ENCODE measurements at places on chromosomes 16 and 17. TPM values are rescaled to one million over a fixed set of nuclear protein-coding genes. Genes with fewer than 3 reads are reported as not detected.
A peak's percentile ranks its signal among the peaks of the same experiment; 100 is the strongest.

DNA sequence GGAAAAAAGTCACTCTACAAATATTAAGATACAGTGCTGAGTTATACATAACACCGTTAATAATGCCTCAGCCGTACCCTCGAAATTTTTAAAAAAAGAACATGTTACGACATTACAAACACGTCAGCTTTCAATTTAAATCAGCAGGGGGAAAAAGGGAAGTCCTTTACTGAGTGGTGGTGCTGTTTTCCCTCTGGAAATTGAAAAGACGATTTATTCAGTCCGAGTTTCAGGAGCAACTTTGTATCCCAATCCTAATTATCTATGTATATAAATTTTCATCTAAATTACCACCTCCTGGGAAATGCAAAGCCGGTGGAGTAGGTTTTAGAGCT, 1.3 kb downstream of the NETO2 start:
- DNase-seq = no peak
- H3K36me3 ChIP-seq = no peaks in the 10 kb centered on the region
- peak overlapping the region; percentile 76 for H3K4me3 ChIP-seq

GRCh38 chr16:17076092-17076754, 394.5 kb downstream of the XYLT1 start:
- no peaks in the 10 kb centered on the region for H3K4me1 ChIP-seq
- no peaks in the 10 kb centered on the region for H3K36me3 ChIP-seq
- H3K27ac ChIP-seq = no peak overlapping the region
- peaks cover 14% of the 10 kb centered on the region for H3K27me3 ChIP-seq
- no peak for DNase-seq

TMEM204 gene
- total RNA-seq = 6.6 TPM

GRCh38 chr17:74868908-74869255, 3.9 kb downstream of the FDXR start:
- no peak overlapping the region for H3K27ac ChIP-seq
- H3K4me1 ChIP-seq = peaks cover 34% of the 10 kb centered on the region
- peaks cover 10% of the 10 kb centered on the region for H3K36me3 ChIP-seq
- no peaks in the 10 kb centered on the region for H3K27me3 ChIP-seq

DNA sequence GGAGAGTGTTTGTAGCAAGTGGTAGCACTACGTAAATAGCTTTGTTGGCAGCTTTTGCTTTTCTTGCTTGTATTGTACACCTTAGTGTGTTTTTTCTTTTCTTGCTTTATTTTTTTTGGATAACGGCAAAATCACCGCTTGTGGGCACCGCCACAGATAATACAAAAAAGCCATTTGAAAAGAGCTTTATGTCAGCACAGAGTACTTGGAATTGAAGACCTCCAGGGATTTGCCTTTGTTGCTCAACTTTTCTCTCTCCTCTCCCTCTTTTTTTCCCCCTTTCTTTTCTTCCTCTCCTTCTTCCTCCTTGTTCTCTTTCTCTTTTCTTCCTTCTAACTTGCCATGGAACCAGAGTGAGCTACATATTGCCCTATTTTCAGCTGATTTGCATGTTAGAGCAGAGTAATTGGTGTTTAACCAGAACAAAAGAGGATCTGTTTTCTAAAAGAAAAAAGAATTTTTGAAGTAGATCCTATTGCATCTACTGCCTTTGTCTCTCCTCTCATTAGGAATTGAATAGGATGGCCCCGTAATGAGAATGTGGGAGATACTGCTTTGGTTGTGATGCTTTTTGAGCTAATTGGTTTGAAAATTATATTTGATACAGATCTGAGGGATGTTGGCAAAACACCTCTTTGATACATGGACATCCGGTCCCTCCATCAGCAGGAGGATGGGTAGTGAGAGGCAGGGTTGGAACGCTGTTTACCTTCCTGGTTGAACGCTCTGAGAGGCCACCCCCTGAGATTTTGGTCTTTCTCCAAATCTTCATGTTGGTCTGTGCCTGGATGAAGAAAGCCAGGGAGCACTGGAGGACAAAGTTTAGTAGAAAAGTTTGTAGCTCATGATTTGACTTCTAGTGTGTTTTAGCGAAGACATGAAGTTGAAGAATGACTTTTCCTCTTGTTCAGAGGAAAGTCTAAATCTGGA, 85.6 kb downstream of the MSI2 start:
- H3K4me3 ChIP-seq = no peak overlapping the region
- peaks cover 9% of the 10 kb centered on the region for H3K4me1 ChIP-seq
- no peaks in the 10 kb centered on the region for H3K27me3 ChIP-seq

DNA sequence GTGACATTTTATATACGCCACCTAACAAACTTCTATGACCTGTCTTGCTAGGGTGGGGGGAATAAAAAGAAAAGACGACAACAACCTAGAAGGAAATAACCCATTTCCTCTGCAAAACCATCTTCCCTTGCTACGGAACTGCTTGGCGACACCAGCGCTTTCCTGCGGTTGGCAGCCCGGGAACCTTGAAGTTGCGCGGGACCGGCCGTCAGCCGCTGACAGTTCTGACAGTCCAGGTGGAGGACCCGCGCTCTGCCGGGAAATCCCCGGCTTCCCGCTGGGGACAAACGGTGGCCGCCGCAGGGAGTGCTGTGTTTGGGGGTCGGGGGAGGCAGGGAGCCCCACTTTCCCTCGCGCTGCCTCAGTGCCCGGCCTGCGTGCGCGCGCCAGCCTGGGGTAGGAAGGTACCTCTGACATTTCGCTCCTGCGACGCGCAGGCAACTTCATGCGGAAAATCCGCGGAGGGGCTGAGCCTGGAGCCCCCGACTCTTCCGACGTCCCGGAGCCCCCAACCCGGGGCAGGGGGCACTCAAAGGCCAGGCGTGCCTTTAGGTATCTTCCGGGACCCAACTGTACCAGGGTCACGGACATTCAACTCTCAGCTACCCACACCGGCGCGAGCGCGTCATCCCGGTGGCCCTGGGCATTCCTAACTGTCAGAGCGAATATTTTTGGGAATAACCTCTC, 516 bp downstream of the SLC16A6 start:
- H3K27ac ChIP-seq = no peak overlapping the region
- H3K4me3 ChIP-seq = peak overlapping the region; percentile 78
- peaks cover 14% of the 10 kb centered on the region for H3K4me1 ChIP-seq
- peaks cover 43% of the 10 kb centered on the region for H3K27me3 ChIP-seq
- no peaks in the 10 kb centered on the region for H3K36me3 ChIP-seq
- DNase-seq = no peak

- peaks cover 10% of the 10 kb centered on the region for H3K36me3 ChIP-seq
- peak overlapping the region; percentile 91 for H3K27ac ChIP-seq
- H3K4me1 ChIP-seq = peaks cover 18% of the 10 kb centered on the region
These were observed 537 bp downstream of the PALB2 start for GRCh38 chr16:23640615-23640930.

- no peak for DNase-seq
- peaks cover 34% of the 10 kb centered on the region for H3K27me3 ChIP-seq
- H3K4me1 ChIP-seq = peaks cover 18% of the 10 kb centered on the region
These were observed 59.7 kb downstream of the GRIN2A start for GRCh38 chr16:10122546-10122945.

ZP2 gene
- total RNA-seq = not detected

DNA sequence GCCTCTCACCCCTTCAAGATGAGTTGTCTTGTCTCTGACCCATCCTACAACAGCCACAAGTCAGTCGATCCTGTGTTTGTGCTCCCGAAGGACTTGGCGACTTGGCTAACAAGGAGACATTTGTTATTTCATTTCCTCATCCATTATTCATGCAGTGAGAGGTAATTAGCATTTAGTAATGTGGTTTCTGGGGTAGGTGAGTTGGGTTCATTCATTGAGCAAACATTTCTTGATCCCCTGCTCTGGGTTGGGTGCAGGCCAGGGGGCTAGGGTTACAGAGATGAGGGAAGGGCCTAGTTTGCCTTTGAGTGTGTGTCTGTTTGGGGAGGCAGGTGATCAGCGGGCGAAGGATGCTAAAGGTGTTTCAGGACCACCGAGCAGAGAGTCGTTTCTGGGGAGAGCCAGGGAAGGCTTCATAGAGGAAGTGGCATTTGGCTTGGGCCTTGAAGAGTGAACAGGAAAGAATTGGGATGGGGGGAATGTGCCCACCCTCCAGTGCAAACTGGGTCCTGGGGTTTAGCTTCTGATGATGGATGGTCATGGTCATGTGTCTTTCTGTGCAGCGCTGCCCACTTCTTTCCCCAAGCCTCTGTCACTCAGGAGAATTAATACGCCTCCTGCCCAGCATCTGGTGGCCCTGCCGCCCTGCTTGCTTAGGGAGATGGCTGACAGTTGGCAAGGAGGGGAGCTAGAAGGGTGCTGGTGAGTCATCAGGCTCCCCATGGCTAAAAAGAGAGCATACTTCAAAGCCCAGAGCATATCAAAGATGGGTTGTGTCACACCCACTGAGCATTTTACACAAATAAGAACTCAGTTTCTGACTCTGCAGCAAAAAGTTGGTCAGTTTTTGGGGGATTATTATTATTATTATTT, 38.5 kb downstream of the MSI2 start:
- H3K4me3 ChIP-seq = no peak overlapping the region
- DNase-seq = no peak
- H3K4me1 ChIP-seq = peaks cover 55% of the 10 kb centered on the region
- peak overlapping the region; percentile 97 for H3K27ac ChIP-seq
- H3K36me3 ChIP-seq = peaks cover 24% of the 10 kb centered on the region

GRCh38 chr17:47720196-47720595, 12.8 kb upstream of the TBX21 start:
- H3K27ac ChIP-seq = no peak overlapping the region
- DNase-seq = no peak
- peaks cover 97% of the 10 kb centered on the region for H3K27me3 ChIP-seq
- H3K4me3 ChIP-seq = no peak overlapping the region
- H3K4me1 ChIP-seq = peaks cover 4% of the 10 kb centered on the region

DNA sequence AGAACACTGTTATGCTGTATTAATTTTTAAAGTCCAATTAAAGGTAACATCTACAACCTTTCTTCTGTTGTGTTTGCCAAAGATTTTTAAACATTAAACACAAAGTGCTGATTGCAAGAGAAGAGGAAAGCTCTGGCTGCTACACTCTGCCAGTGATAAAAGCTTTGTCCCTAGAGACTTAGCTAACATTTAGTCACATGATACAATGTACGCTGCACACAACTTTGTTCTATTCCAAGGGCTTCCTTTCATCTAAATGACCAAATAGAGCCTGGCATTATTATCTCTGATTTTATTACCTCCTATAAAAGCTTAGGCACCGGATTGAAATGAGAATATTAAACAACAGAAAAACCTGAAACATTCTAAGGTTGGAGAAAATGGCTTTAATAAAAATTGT, 388.7 kb upstream of the PMFBP1 start:
- no peaks in the 10 kb centered on the region for H3K36me3 ChIP-seq
- H3K27ac ChIP-seq = peak overlapping the region; percentile 21
- H3K4me1 ChIP-seq = peaks cover 4% of the 10 kb centered on the region
- no peaks in the 10 kb centered on the region for H3K27me3 ChIP-seq
- DNase-seq = no peak

DNA sequence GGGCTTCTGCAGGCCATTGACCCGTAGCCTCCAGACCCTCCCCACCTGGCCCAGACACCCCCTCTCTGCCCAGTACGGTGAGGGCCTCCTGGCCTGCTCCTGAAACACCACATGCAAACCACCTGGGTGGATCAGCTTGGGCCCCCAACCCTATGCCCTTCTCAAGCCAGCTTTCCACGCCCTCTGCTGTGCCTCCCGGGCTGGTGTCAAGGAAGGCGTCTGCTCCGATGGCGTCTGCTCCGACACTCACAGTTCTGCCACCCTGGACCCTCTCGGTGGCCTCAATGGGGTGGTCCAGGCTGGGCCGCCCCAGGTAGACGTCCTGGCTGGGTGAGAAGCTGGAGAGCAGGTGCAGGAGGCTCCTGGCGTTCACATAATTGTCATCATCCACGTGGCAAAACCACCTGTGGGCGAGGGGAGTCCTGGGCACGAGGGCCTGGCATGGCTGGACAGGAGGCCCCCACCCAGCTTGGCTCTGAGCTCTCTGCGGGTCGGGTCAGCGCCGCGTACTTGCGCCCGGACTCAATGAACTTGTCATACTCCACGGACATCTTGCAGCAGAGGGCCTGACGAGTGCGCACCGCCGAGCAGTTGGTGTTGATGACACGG, 1.4 kb downstream of the RFNG start:
- H3K27me3 ChIP-seq = no peaks in the 10 kb centered on the region
- peak overlapping the region; percentile 78 for H3K27ac ChIP-seq
- peak overlapping the region; percentile 89 for H3K4me3 ChIP-seq
- no peak for DNase-seq
- H3K36me3 ChIP-seq = peaks cover 11% of the 10 kb centered on the region
- H3K4me1 ChIP-seq = peaks cover 13% of the 10 kb centered on the region

GRCh38 chr16:72848759-72849664, 198.9 kb downstream of the ZFHX3 start:
- no peak overlapping the region for H3K4me3 ChIP-seq
- H3K4me1 ChIP-seq = peaks cover 44% of the 10 kb centered on the region
- H3K27me3 ChIP-seq = no peaks in the 10 kb centered on the region

VAMP2 gene
- 51.3 TPM for total RNA-seq

DNA sequence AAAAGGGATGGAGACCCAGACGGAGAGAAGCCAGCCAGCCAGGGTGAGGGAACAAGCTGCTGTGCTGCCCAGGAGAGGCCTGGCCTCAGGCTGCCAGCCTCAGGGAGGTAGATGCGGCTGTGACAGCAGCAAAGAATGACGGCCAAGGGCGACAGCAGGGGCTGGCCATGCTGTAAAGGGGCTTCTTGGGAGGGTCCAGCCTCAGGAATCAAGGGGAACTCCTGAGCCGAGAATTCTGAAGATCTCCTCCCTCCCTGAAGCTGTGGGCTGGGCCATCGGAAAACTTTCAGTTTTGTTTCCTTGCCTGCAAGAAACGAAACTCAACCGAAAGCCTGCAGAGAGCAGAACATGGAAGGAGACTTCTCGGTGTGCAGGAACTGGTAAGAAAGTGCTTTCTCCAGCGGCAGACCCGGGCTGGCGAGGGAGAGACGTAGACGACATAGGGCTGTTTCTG, at the start of gene XAF1:
Gene XAF1 (plus strand): TSS at position 316 of the 454 bp plus-strand sequence. CDS start 33 bp downstream, at position 349.
- H3K4me3 ChIP-seq = peak within 1 kb of the TSS; percentile 13
- H3K27me3 ChIP-seq = peaks cover 29% of the 10 kb centered on the region
- peaks cover 15% of the 10 kb centered on the region for H3K4me1 ChIP-seq
- no peak for DNase-seq
- H3K27ac ChIP-seq = peak within 1 kb of the TSS; percentile 47
- no peaks in the 10 kb centered on the region for H3K36me3 ChIP-seq

SPEM2 gene
- not detected for total RNA-seq

GRCh38 chr16:87160701-87161337, 156.4 kb downstream of the C16orf95 start:
- no peak for DNase-seq
- no peak overlapping the region for H3K27ac ChIP-seq
- peaks cover 8% of the 10 kb centered on the region for H3K27me3 ChIP-seq
- no peak overlapping the region for H3K4me3 ChIP-seq

GRCh38 chr16:1602285-1602684, 9.6 kb downstream of the IFT140 start:
- H3K27ac ChIP-seq = no peak overlapping the region
- H3K4me1 ChIP-seq = no peaks in the 10 kb centered on the region
- H3K4me3 ChIP-seq = no peak overlapping the region
- DNase-seq = no peak

GABARAP gene
- total RNA-seq = 429 TPM

- no peaks in the 10 kb centered on the region for H3K36me3 ChIP-seq
- peaks cover 11% of the 10 kb centered on the region for H3K27me3 ChIP-seq
- H3K27ac ChIP-seq = no peak overlapping the region
These were observed 2.1 kb downstream of the CBFA2T3 start for GRCh38 chr16:88974916-88975215.

All from mesothelial cell of epicardium (in vitro differentiated cells).